ENCODE measurements at places on chromosomes 7 and 10. TPM values are rescaled to one million over a fixed set of nuclear protein-coding genes. Genes with fewer than 3 reads are reported as not detected.

The NKX1-2 gene
- total RNA-seq, result 4.4 TPM

The PRSS1 gene
- not detected for total RNA-seq

The HEPACAM2 gene
- 0.17 TPM for total RNA-seq

The PIP gene
- not detected for total RNA-seq

The ERVW-1 gene
- total RNA-seq, result not detected

The FANK1 gene
- 6.2 TPM for total RNA-seq

The MYH16 gene
- 1.7 TPM for total RNA-seq

- no peak for DNase-seq
Observed at GRCh38 chr7:146094356-146094755, 22.2 kb upstream of the CNTNAP2 start.

DNA sequence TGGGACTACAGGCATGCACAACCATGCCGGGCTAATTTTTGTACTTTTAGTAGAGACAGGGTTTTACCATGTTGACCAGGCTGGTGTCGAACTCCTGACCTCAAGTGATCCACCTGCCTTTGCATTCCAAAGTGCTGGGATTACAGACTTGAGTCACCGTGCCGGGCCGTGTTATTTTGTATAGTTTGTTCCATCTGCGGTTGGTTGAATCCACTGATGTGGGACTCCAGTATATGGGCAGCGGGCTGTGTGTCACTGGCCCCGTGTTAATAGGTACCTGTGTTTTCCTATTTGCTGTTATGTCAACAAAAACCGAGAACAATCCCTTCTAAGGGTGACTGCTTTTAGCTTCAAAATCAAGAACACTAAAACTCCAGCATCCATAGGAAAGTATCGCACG lies 297.6 kb upstream of the PITRM1 start:
- no peak for DNase-seq

DNA sequence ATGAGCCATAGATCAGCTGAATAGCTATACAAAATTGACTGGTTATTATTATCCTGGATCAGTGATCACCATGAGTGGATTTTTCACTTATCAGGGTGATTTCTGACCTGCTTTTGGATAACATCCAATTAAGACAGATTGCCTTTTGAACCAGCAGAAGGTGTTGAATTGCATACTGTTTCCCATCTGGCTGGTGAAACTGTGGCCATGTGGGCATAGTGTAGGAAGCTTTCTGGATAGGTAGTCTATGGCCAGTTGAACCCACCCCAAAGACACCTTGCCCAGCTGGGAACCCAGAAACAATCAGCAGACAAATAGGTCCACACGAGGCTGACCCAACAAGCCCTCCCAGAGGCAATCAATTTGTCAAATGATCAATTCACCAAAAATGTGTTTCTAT lies 29.3 kb downstream of the DNAJC12 start:
- no peak for DNase-seq

DNA sequence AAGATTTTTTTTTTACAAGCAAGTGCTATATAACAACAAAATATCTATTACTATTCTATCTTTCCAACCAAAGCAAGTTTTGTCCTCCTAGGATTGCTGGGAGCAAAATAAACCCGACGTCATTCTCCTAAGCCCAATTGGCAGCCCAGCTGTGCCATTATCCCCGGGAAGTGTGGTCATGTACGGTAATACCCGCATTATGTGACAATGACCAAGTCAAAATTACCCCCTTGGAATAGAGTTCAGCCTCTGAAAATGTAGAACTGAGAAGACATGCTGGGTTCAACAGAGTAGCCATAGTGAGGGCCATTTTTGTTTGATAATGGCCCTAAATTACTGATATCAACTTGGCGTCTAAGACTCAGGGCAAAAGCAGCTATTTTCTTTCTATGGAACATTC lies 215.5 kb downstream of the LRRTM3 start:
- DNase-seq, result no peak

- DNase-seq, result no peak
Observed at GRCh38 chr7:148485618-148486017, 104.9 kb upstream of the C7orf33 start.

- DNase-seq, result no peak
Observed at GRCh38 chr7:2016761-2017480, 215.8 kb downstream of the MAD1L1 start.

DNA sequence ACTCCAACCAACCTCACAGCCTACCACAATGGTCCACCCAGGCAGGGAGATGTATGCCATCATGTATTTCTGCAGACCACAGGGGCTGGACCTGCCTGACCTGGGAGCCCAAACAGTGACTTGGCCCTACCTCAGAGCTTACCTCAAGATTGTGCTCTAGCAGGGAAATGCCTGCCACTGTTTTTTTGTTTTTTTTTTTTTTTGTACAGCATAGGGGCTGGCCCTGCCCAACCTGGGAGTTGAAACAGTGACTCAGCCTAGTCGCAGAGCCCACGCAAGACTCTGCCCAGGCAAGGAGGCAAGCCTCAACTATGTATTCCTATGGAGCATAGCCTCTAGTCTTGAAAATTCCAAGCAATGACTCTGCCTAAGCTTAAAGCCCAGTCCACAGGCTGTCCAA lies 39.3 kb upstream of the CDK6 start:
- DNase-seq, result peak; percentile 94

DNA sequence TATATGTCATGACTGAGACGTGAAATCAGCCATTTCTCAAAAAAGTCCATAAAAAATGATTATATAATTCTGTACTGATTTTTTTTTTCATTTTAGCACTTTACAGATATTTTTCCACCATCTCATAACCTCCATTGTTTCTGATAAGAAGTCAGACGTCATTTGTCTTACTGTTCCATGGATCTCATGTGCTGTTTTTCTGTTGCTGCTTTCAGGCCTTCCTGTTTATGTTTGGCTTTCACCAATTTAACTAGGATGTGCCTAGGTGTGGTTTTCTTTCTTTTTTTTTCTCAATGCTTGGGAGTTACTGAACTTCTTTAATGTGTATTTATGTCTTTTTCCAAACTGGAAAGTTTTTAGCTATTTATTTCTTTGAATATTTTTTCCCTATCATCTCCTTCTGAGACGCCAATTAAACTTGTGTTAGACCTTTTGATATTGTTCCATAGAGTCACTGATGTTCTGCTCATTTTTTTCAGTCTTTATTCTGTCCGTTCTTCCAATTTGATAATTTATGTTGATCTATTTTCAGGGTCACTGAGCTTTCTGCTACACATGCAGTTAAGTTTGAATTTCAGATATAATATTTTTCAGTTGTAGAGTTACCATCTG lies 43.3 kb downstream of the TAF3 start:
- DNase-seq, result no peak

DNA sequence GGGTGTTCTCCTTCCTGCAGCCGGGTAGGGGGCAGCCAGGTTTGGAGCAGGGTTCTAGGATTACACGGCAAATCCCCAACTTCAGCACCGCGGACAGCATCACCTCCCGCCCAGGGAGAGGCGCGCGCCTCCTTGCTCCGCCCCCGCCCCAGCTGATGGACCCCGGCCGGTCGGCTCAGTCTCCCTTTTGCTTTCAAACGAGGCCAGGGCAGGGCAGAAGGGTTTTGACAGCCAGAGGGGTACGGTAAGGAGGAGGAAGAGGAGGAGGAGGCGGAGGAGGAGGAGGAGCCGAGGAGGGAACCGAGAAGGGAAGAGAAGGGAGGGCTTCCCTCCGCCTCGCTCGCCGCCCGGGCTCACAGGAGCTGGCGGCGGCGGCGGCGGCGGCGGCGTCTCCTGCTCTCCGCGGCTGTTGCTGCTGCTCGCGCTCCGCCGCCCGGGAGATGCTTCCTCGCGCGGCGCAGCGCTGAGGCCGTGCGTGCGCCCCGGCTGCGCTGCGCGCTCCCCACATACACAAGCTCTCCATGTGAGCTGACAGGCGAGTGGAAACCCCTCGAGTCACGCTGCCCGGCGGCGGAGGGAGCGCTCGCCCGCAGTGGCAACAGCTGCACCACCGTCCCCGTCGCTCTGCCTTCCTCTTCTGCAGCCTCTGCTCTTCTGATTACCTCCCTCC lies 615 bp upstream of the CNTNAP2 start:
- DNase-seq, result peak; percentile 3

- DNase-seq, result no peak
Observed at GRCh38 chr10:112146799-112147198, 36.8 kb downstream of the GPAM start.

GRCh38 chr7:131686833-131687232 lies 130.4 kb upstream of the PODXL start:
- no peak for DNase-seq

DNA sequence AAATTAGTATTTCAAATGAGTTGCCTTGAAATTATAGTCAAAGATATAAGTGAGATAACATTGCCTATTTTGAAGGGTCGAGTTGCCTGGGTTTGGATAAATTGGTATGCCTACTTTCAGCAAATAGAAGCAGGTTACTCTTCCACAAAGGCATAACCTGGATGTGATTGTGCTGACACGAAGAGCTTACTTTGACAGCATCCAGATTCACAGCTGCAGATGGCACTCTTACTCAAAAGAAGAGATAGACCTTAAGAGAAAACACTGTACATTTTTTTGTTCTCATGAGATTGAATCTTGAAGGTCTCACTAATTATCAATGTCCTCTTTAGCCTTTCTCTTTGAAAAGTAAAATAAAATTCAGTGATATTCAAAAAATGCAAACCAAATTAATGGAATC lies 1338.7 kb downstream of the REEP3 start:
- no peak for DNase-seq

DNA sequence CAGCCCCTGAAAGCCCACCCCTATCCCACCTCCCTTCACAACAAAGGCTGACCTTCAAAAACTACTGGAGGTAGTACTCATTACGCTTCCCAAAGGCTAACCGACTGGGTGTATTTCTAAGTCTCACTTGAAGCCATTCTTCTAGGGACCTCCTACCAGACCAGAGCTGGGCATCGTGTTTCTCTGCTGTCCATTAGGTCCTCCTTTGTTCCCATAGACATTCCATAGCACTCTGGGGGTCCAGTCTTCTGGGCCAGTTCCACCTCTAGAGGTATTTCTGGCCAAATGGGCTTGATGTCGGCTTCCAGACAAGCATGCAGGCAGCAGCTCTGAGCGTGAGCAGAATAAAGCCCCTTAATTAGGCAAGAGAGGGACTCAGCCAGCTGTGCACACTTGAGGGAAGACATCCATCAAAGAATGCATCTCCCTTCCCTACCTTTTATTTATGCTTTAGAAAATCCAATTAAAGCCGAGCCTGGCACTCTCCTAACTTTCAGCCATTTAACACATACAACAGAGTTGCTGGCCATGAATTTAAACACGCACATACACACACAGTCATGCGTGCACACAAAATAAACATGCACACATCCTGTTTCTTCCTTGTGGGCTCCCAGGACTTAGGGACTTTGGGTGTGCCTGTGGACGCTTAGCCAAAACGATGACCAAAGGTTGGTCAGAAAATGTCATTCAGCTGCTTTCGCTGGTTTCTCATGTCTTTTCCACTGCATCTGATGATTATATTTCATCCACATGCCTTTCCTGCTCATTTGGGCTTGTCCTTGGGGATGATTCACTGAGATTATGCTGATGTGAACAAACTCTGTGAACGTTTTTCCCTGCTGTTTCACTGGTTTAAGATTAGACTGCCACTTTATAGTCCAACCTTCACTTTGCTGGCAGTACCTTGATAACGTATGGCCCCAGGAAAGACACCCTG lies 362.0 kb upstream of the NFE2L3 start:
- DNase-seq, result no peak

- DNase-seq, result no peak
Observed at GRCh38 chr10:98314532-98315284, 46.7 kb upstream of the LOXL4 start.

DNA sequence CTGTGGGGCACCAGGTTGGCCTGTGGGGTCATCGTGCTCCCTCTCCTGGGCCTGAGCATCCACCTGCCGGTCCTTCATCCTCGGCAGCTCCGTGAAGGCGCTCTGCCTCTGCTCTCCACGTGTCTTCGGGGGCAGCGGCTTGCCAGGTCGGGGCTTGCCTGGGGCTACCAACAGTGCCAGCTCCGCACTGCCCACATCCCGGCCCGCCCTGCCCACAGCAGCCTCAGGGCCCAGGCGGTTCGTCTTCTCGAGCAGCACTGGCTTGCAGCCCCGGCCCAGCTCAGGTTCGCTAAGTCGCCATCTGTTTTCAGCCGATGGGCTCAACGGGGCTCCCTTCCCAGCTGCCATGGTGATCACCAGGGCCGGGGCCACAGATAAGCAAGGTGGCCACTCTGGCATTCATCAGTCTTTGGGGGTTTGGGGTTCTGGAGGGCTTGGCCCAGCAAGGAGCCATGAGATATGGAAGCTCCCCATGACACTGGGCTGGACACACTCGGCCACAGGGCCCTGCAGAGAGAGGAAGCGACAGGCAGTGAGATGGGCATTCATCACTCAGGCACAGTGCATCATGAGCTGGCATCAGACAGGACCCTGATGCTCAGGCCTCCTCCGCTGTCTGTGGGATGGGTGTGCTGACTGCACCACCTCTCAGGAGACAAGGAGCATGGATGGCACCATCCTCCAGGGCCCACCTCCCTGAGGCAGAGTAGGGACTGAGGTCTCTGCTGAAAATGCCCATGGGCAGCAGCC lies 15.5 kb downstream of the ZNF488 start:
- DNase-seq, result no peak
